Naive thymus-derived CD8-positive, alpha-beta T cell (primary cell): ENCODE measurements at places on chromosomes 2 and 18.

DNA sequence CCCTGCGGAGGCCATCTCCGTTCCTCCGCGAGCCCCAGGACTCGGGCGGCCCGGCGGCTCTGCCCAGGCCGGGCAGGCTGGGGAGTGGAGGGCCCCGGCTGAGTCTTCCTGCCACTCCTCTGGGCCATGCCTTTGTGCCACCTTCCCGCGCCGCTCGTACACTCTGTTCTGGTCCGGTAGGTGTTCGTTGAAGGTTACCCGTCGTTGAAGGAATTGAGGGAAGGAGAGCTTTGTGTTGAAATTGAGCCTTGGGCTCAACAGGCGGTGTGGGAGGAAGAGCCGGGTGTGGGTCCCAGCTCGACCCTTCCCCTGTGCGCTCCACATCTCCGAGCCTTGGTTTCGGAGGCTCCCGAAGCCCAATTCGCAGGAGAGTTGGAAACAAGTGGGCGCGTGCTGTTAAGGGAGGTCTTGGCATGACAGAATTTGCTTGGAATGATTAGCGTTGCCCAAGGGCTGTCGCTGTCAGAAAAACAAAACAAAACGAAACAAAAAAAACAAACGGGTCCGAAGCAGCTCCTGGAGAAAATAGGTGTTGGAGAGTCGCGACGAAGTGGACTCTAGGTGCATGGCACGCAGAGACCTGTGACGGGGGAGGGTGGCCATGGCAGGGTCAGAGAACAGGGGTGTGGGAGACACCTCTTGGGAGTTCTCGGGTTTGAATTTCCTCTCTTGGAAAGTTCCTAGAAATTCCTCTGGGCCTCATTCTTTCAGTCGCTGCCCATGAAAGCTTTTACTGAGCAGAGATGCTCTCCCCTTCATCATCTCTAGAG, 1.2 kb upstream of the MZT2A start:
- H3K4me3 ChIP-seq: peak overlapping the region; percentile 96
- DNase-seq: no peak
- no peaks in the 10 kb centered on the region for H3K36me3 ChIP-seq
- H3K27me3 ChIP-seq: no peaks in the 10 kb centered on the region
- peaks cover 33% of the 10 kb centered on the region for H3K4me1 ChIP-seq

DNA sequence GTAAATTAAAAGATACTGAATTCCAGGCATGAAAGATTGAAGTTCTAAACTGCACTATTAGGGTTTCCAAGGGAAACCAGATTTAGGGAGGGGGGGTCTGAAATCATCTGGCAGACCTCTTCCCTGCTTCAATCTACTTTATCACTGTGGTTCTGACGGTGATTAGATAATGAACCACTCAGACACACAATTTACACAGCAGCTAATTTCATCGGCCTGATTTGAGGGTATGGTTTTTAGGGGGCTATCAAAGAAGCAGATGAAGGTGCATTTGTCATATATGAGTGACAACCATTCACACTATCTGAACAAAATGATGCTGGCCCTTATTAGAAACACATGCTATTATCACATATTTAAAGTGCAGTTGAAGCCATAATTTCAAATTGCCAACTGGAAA, 106.0 kb downstream of the OLA1 start:
- H3K4me3 ChIP-seq: no peak overlapping the region
- H3K36me3 ChIP-seq: peaks cover 30% of the 10 kb centered on the region
- DNase-seq: no peak
- no peaks in the 10 kb centered on the region for H3K27me3 ChIP-seq

GRCh38 chr2:31983762-31984467, 26.9 kb downstream of the MEMO1 start:
- H3K4me3 ChIP-seq: no peak overlapping the region
- no peak for DNase-seq
- H3K4me1 ChIP-seq: peaks cover 43% of the 10 kb centered on the region
- no peak overlapping the region for H3K27ac ChIP-seq
- no peaks in the 10 kb centered on the region for H3K27me3 ChIP-seq

DNA sequence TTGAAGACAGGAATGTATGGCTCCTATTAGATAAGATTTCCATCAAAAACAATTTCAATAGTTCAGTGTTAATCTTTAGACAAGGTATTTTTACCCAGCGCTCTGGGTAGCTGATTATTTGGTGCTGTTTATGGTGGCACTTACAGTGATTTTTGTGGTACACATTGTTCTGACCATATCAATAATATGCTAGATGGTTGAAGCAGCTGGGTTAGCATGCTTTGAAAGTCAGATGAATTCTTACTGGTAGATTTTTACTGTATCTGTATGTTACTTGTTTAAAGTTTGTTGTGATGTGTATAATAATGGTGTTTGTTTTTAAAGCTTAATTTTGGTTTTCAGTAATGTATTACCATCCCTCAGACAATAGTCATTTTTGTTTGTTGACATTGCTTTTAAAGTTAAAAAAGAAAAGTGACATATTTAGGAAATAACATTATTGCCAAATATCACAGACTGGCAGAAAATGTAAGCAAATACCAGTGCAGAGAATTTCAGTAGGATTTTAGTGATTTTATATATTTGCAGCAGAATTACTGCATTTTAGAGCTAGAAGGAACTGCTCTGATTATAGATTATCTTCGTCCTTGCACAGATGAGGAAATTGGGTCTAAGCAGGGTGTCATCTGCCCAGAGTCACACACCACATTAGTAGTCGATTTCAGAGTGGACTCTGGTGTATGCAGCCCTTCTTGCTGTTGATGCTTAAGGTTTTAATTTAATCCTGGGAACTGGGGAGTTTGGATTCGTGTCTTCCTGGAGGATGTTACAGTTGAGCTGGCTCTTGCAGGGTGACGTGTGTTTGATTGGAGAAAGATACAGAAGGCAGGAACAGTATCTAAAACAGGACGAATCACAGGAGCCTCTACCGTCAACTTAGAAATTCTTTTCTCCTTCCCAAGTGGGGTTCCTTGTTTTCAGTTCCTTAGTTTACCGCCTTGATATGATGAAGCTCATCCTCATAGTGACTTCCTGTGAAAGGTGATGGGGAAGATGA, 6.6 kb downstream of the SOCS6 start:
- H3K4me3 ChIP-seq: no peak overlapping the region
- peaks cover 23% of the 10 kb centered on the region for H3K27me3 ChIP-seq
- no peak overlapping the region for H3K27ac ChIP-seq
- DNase-seq: no peak

DNA sequence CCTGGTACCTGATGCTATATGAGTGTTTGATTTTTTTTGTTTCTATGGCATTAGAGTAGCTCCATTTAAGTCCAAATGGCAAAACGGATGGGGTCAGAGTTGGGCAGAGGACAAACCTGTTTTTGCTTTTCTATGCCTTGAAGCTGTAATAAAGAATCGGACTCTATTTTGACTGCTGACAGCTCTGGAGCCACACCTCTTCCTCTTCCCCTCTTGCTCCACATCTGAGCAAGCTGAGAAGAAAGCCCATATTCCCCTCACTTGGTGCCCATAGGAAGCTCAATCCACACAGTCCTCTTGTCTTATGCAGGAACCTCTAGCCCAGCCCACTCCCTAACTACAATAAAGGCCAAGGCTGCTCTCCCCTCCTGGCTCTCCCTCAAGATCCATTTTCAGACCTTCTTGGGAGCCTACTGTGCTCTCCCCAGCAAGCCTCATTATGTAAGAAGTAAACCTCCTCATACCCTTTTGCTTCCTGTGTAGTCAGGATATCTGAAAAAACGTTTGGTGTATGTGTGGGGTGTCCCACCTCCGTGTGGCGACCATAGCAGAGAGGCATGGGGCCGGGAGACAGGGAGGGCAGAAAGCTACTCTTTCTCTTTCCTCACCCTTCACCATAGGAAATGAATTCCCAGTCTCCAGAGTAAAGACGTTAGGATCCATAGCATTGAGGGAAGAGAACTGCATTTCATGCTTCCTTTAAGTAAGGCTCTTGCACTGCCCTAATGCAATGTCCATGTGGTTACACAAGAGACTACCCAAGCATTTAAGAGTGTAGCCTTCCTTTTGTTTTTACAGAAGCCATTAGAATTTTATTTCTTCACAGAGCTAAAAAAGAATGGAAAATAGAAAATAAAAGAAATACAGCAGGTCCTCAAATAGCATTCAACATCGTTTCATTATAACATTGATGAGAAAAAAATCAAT, 41.9 kb upstream of the RAPGEF4 start:
- H3K36me3 ChIP-seq: no peaks in the 10 kb centered on the region
- H3K4me3 ChIP-seq: peak overlapping the region; percentile 76
- peaks cover 42% of the 10 kb centered on the region for H3K4me1 ChIP-seq
- H3K27ac ChIP-seq: peak overlapping the region; percentile 91
- no peak for DNase-seq
- H3K27me3 ChIP-seq: no peaks in the 10 kb centered on the region

GRCh38 chr2:41970988-41971660, 76.7 kb upstream of the PKDCC start:
- peaks cover 4% of the 10 kb centered on the region for H3K27me3 ChIP-seq
- DNase-seq: no peak
- H3K27ac ChIP-seq: no peak overlapping the region
- no peaks in the 10 kb centered on the region for H3K36me3 ChIP-seq
- no peaks in the 10 kb centered on the region for H3K4me1 ChIP-seq

- no peak for DNase-seq
- H3K4me3 ChIP-seq: peak overlapping the region; percentile 91
- peaks cover 2% of the 10 kb centered on the region for H3K36me3 ChIP-seq
- peaks cover 37% of the 10 kb centered on the region for H3K4me1 ChIP-seq
Observed at GRCh38 chr2:32011485-32011960, 715 bp upstream of the MEMO1 start.

DNA sequence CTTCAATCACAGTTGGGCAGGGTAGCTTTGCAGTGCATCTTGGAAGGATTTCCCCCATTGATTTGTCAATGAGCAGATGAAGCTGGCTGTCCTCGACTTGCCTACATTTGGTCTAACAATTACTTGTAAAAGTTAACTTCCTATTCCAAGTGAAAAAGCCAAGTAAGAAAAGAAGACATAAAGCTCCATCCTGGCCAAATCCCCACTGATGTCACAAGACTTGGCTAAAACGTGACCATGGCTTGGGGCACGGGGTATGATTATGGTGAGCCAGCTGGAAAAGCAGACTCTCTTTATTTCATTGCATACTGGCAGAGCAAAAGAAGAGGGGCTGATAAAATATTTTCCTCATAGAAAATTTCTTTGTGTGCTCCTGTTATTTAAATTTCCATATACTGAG, 25.4 kb upstream of the PID1 start:
- DNase-seq: no peak
- no peak overlapping the region for H3K27ac ChIP-seq
- H3K36me3 ChIP-seq: no peaks in the 10 kb centered on the region
- H3K27me3 ChIP-seq: no peaks in the 10 kb centered on the region

DNA sequence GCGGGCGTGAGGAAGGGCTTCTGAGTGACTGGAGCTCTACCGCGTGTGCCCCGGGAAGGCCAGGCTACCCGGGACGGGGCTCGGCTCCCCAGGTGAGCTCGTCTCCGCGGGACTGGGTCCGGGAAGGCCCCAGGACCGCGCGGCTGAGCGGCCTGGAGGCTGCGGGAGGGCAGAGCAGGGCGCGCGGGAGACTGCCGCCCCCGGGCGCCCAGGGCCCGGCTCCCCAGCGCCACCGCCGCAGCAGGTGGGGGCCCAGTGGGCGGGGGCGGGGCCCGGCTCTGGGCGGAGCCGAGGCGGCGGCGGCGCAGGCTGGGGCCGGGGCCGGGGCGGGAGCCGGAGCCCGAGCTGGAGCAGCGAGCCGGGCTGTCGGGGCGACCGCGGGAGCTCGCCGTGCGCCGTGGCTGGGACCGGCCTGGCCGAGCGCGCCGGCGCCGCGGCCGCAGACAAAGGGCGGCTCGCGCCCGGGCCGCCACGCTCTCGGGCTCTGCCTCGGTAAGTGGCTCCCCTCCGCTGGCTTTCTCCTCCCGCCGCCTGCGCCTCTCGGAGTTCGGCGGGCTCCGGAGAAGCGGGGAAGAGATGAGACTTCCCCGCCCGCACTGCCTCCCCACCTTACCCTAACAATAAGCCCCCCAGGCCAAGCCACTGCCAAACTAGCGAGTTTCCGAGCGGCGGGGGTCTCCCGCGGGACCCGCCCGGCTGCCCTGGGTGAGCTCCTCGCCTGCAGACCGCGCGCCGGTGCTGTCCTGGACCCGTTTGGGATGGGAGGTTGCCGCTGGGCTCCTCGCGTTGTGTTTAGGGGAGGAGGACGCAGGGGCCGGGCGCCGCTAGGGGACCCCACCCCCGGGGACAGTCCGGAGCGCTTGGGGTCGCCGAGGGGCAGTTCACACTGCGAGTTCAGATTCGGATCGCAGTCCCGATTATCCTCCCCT, at the start of gene MAPK4:
TSS of gene MAPK4 (plus strand) at position 336 of the 929 bp plus-strand sequence. CDS start 103,872 bp downstream, outside the sequence.
- peaks cover 2% of the 10 kb centered on the region for H3K36me3 ChIP-seq
- H3K4me1 ChIP-seq: no peaks in the 10 kb centered on the region
- H3K27me3 ChIP-seq: peaks cover 54% of the 10 kb centered on the region
- no peak within 1 kb of the TSS for H3K27ac ChIP-seq
- no peak for DNase-seq

DNA sequence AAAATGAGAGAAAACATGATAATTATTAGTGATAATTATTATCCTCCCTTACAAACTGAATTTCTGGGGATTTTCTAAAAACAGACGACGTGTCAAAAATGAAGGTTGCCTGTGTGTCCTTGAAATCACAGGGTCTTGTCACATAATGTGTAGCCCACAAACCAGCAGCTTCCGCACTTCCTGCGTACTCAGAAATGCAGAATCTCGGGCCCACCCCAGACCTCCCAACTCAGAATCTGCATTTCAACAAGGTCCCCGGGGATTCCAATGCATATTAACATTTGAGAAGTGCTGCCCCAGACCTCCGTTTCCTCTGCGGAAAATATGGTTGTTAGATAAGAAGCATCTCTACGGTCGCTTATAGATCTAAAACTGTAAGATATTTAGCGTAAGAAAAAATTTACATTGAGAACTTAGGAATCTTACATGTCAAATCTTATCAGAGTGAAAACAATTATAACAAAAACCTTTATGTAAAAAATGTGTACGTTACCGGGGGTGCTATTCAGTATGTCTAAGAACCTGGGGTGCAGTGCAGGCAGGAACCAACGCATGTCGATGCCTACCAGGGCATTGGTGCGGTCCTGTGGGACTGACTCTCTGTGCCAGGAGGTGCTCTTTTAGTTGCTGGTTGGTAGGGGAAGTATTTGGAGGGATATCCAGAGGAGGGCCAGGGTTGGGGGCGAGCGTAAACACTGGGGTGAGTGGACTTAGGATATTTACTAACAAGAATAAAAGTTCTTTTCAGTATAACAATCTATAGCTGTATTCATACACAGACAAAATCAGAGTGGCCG, 15.2 kb downstream of the CDKL4 start:
- H3K27ac ChIP-seq: peak overlapping the region; percentile 65
- peak overlapping the region; percentile 73 for H3K4me3 ChIP-seq
- no peaks in the 10 kb centered on the region for H3K27me3 ChIP-seq
- no peak for DNase-seq

- H3K4me1 ChIP-seq: no peaks in the 10 kb centered on the region
- DNase-seq: no peak
- no peak overlapping the region for H3K27ac ChIP-seq
- no peaks in the 10 kb centered on the region for H3K36me3 ChIP-seq
- no peak overlapping the region for H3K4me3 ChIP-seq
- peaks cover 6% of the 10 kb centered on the region for H3K27me3 ChIP-seq
Observed at GRCh38 chr18:9810994-9811705, 74.6 kb upstream of the TXNDC2 start.

- H3K36me3 ChIP-seq: peaks cover 5% of the 10 kb centered on the region
- H3K27me3 ChIP-seq: no peaks in the 10 kb centered on the region
- peak overlapping the region; percentile 17 for H3K4me3 ChIP-seq
- DNase-seq: no peak
Observed at GRCh38 chr2:43057742-43058725, 168.4 kb downstream of the ZFP36L2 start.
